ENCODE measurements at places on chromosomes 11 and 22.
A peak's percentile ranks its signal among the peaks of the same experiment; 100 is the strongest.

DNA sequence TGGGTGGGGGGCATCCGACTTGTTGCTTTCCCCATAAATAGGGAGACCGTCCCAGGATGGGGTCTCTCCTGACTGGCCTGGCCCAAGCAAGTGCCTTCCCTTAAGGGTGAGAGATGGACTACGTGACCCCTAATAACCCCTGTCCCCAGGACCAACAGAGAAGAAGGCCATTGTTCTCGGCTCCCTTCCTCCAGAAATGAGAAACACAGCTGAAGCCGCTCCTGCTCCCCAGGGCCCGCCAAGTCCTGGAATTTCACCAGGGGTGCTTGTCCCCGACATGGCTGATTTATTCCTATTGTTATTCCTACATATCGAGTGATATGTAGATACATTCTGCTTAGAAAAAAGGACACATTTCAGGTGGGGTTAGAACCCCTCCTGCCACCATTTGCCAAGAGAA is 100.8 kb downstream of the TP53I11 start:
- DNase-seq: no peak

DNA sequence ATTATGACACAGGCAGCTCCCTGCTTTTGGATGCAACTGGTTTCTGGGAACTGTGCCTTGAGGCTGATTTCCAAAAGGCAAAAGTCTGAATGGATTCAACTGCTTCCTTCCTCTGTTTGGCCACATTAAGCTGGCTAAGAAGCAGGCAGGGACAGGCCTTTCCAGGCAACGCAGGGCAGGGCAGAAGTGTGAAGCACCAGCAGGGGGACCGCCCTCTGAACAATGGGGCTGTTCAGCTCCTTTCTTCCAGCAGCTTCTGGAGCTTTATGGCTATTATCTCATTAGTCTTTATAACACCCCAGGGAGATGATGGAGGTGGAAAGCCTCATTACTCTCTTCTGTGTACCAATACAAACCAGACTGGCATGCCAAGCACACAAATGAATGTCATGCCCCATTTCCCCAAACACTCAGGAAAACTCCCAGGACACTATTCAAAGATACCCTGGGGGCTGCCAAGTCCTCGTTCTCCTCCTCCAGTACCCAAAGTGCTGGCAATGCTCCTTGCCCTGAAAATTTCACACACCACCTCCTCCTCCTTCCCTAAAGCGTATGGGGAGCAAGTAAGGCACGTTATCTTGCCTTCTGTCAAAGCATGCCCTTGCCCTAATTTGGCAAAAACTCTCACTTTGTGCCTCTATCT is 21.3 kb downstream of the MORC2 start:
- DNase-seq: no peak

DNA sequence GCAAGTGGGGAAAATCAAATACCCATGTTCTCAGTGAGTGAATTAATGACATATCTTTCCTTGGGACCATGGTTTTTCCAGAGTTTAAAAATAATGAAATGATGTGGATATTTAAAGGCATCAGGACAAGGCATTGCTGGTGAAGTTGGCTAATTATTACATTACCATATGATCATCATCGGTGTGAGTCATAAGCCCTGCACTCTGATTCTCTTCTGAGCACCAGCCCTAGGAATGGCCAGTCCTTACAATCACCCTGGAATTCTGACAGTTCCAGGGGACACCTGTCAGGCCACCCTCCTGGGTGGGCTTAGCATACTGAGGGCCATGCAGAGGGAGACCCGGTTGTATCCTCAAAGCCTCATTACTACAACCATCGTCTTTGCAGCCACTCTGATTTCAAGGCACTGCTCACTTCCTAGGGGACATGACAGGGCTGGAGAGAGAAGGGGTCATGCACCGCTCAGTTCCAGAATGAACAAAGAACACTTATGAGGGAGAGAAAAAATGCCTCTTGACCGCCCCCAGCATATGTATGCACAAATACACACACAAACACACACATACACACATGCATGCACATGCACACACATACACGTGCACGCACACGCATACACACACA is 365.0 kb downstream of the MIAT start:
- no peak for DNase-seq

- no peak for DNase-seq
Measured at GRCh38 chr22:44705022-44705297, 3.0 kb downstream of the PRR5 start.

- DNase-seq: no peak
Measured at GRCh38 chr11:2193099-2193887, 21.7 kb upstream of the TH start.

- DNase-seq: peak; percentile 83
Measured at GRCh38 chr11:1298695-1299492, 10.5 kb downstream of the TOLLIP start.

DNA sequence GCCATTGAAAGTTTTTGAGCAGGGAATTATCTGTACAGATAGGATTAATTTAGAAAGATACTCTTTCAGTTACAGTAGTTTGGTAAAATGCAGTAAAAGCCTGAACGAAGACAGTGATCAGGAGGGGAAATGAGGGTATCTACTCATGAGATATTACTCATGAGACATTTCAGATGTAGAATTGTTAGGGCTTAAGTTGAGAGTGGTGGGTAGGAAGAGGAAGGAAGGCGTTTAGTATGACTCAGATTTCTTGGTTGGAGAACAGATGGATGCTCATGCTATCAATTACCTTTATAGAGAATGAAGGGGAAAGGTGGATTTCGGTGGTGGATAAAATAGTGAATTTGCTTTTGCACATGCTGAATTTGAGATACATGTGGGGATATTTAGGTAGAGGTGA is 15.8 kb downstream of the CCDC81 start:
- DNase-seq: no peak

DNA sequence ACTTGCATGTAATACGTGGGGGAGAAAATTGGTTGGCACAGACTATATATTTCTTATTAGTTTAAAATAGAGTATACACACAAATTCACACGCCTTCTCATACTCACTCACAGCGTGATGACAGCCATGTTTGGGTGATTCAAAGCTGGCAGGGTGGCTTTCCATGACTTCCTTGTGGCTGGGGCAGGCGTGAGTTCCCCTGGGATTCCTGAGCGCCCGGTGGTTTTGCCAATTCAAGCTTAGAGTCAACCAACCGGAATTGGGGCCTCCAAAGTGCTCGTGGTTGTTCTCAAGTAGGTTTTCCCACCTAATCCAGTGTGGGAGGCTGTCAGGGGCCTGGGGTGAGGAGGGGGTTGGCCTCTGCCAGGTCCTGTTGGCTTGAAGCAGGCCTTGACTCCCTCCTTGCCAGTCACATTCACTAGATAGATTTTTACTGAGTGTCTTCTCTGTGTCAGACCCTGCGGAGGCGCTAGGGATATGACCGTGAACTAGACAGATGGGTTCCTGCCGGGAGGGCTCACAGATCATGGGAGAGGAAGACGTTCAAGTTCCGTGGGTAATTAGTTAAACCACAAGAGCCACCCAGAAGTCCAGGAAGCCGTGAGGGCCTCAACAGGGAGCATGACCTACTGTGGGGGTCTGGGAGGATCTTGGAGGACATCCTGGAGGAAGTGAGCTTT is 11.5 kb downstream of the PKNOX2 start:
- DNase-seq: no peak

DNA sequence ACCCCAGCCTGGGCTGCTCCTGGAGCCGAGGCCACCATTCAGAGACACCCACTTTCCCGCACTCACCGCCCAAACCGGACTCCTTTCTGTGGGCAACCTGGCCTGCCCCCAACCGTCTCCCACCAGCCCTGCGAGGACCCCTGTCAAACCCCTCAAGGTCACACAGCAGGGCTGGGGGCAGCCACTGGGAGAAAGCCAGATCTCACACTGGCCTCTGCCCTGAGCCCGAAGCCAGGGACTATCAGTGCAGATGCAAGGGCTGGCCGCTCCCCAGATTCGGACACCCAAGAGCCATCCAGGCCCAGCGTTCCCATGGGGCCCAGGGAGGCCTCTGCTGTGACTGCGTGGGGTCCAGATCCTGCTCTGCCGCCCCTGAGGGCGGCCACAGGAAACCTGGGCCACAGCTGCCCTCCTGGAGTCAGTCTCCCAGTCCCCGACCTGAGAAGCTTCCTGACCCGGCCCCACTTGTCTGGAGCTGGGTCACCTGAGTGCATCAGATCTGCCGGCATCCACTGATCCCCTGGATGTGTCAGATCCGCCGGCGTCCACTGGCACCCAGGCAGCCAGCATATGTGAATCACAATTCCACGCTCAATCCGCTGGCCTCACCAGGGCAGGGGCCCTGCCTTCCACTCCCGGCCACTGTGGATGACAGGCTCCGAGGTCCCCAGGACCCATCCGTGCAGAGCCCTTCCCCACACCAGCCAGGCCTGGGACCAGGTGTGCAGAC is 139.7 kb downstream of the BRD1 start:
- DNase-seq: no peak

- DNase-seq: no peak
Measured at GRCh38 chr22:50626850-50627641, 906 bp downstream of the ARSA start.

- DNase-seq: peak; percentile 82
Measured at GRCh38 chr22:40396882-40397281, 26.5 kb downstream of the SGSM3 start.

- no peak for DNase-seq
Measured at GRCh38 chr22:21690401-21690801, 24.6 kb downstream of the PPIL2 start.

- DNase-seq: peak; percentile 88
Measured at GRCh38 chr11:44592125-44592940, 26.9 kb downstream of the CD82 start.

GRCh38 chr22:44245438-44245837 is 64.7 kb downstream of the PARVG start:
- no peak for DNase-seq

DNA sequence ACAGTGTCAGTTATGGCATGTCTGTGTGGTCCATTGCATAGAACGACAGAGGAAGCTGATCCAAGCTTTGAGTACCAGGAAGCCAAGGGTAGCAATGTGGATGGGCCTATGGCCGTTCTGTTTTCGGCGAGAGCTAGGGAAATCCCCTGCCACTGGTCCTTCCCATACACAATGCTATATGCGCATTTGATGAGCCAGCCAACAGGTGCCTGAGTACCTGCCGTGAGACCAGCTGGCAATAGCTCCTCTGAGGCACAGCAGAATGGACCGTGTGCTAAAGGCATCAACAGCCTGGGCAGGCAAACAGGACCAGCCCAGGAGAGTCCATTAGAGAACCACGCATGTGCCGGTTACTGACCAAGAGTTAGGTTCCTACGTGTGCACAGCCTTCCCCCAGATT is 753.0 kb downstream of the NTM start:
- no peak for DNase-seq

DNA sequence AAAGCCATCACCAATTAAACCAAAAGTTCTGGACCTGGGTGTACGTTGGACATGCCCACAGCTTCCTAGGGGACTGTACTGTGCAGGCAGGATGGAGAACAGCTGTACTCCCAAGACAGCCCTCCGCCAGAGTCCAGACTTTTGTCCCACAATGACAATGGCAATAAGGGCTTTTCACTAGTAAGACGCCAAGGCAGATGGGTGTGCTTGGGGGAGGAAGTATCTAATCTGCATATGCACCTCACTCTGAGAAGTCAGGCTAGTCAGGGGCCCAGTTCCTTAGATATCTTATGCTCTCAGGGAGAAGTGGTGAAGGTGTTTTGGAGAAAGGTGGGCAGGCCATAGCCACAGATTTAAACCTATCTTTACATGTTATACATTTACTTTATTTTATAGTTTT is 85.1 kb upstream of the USP47 start:
- no peak for DNase-seq

GRCh38 chr11:69918231-69918937 is 99.2 kb upstream of the FGF3 start:
- no peak for DNase-seq

- DNase-seq: no peak
Measured at GRCh38 chr11:91998481-91998880, 226.1 kb upstream of the FAT3 start.

- peak; percentile 11 for DNase-seq
Measured at GRCh38 chr11:78022397-78023396, at the start of gene KCTD14. Gene KCTD14 (minus strand): TSS chr11:78023276. CDS start chr11:78023249, 27 bp downstream.

DNA sequence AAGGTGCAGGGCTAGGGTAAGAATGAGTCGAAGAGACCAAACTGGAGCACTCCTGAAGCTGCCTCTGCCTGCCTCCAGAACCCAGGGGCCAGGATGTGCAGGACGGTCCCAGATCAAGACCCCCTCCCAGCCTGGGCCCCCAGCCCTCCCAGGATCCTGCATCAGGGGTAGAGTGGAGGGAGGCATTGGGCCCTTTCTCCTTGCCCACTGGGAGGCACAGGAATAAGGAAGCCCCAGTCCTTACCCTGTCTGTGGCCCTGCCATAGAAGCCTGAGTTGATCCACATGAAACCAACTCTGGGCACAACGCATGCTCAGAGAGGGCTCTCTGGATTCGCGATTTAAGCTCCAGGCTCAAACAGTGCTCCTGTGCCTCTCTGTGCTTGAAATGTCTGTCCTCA is 661.8 kb upstream of the B3GAT1 start:
- no peak for DNase-seq

- DNase-seq: no peak
Measured at GRCh38 chr11:3196161-3197043, 22.2 kb downstream of the MRGPRG start.

GRCh38 chr11:8080069-8080670 is 841 bp upstream of the TUB start:
- DNase-seq: no peak

- no peak for DNase-seq
Measured at GRCh38 chr11:71530602-71531001, 3.5 kb downstream of the KRTAP5-7 start.

DNA sequence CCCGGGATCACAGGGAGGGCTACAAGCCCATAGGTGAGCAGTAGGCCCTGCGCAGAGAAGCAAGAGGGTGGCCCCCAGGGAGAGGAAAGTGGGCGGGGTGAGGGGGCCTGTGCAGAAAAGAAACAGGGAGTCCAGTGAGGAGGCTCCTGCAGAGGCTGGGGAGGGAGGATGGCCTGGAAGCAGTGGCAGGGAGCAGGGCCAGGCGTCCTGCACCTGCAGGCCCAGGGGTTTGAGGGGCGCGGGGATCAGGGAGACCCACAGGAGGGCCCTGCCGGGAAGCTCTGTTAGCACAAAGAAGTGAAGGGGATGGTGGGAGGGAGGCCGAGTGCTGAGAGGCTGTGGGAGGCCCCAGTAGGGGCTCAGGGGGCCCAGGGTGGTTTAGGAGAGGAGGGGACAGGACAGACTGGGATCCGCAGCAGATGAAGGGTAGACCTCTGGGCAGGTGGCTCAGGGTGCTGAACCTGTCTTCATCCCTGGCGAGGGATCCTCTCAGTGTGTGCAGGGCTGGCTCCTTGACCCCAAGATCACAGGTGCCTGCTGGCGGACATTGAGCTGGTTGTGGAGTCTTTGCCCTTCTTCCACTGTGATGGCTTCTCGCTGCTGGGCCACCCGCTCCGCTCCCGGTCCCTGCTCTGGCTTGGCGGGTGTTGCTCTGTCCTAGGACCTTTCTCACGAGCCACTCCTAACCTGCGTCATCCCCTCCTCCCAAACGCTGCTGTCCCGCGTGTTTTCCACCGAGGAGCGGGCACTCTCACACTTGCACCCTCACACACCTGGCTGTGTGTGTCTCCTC is 31.8 kb upstream of the CELSR1 start:
- no peak for DNase-seq
